ENCODE measurements at places on chromosomes 1 and 21.

DNA sequence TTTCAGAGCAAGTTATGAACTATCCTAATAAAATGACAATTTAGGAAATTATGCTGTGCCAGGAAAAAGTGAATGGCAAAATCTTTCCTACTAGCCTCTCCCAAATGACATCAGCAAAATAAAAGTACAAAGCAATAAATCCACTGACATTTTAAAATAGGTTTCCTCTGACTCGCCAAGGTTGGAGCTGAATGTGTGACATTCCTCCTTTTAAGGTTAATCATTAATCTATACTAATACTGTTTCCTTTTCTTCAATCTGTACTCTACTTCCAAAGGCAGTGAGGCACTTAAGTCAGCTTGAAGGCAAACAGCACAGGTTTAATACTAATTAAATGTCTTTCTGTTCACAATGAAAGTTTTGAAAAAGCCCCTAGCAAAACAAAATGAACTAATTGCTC, 15.7 kb downstream of the RNF19B start:
- DNase-seq: no peak

DNA sequence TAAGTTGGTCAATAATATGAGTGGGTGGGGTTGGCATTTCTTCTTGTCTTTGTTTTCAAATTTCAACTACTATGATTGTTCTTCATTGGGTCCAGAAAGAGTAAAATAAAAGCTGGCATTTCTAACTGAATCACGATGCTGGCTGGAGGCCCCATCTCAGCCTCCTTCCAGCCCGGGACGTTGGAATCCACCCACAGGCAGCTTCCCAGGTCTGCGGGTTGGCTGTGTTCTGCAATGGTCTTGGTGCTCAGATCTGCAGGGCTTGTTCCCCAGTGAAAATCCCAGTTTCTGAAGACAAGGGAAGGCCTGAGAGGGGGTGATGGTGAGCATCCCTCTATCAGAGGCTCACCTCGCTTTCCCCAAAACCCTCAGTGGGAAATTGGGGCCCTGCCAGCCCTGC, 54.7 kb upstream of the ARHGEF16 start:
- DNase-seq: no peak

DNA sequence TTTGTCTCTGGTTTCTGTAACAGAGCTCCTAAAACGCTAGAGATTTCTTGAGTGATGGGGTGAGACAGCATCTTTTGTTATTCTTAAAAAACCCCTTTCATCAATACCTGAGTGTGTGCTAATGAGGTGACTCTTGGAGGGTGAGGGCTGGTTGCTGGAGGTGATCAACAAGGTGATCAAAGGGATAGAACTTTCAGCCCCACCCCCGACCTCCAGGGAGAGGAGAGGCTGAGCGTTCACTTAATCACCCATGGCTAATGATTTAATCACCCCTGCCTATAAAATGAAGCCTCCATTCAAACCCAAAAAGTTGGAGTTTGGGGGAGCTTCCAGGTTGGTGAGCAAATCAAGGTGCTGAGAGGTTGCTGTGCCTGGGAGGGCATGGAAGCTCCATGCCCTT, 175.4 kb downstream of the SLC35F3 start:
- no peak for DNase-seq

- no peak for DNase-seq
These were observed 1.6 kb downstream of the CA14 start for GRCh38 chr1:150259217-150259616.

DNA sequence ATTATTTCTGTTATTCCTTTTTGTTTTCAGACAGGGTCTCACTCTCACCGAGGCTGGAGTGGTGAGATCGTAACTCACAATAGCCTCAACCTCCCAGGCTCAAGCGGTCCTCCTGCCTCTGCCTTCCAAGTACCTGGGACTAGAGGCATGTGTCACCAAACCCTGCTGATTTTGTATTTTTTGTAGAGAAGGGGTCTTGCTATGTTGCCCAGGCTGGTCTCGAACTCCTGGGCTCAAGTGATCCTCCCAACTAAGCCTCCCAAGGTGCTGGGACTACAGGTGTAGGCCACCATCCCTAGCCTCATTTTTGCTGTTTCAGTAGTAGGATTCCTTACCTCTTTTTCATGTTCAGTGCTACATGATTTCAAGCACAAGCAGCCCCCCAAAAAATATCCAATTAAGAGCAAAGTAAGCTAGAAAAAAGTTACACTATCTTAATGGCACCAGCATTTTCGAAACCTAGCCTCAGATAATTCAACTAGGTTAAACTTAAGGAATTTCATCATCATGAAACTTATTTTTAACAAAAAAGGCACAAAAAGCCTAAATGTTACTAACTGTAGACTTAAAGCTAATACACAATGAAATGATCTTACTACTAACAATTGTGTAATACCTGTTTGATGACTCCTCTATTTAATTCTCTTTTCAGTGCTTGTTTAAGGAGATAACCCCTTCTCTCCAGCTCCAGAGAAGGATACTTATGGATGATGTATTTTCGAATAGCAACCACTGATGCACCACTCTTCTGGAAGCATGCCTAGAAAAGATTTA, 16.6 kb downstream of the HP1BP3 start:
- DNase-seq: no peak

DNA sequence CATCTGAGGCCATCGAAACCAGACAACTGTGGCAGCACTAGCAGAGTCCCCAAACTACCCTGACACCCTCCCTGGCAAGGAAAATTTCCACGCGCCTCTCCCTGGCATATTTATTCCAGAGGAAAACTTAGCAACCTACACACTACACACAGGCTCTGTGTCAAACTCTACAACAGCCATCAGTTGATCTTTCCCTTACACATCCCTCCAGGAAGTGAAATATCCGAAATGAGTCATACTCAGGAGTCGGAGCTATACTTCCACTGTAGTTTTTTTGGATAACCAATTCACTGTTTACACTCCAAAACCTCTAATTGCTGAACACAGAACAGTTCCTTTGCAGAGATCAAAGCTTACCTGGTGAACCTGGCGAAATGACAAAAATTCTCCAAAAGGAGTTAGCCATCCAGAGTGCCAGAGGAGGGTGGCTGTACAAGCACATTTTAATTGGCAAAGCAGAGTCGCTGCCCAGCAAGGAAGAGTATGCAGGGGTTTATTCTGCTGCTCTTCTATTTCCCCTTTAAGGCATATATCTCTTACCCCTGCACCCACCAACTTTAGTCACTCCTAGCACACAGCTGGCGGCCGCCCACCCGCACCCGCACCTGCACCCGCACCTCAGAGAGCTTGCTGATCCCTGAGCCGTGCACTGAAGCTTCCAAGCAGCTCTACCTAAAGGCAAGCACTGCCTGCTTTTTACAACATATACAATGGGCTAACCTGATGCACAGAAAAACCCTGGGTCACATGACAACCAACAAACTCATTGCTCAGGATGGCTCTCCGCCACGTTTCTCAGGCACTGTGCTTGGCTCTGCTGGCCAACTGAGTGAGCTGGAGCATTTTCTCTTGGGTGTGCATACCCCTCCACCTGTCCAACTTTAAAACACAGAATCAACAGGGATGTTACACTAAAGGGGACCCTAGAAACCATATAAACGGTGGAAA, 54.9 kb downstream of the CAPZB start:
- peak; percentile 70 for DNase-seq

DNA sequence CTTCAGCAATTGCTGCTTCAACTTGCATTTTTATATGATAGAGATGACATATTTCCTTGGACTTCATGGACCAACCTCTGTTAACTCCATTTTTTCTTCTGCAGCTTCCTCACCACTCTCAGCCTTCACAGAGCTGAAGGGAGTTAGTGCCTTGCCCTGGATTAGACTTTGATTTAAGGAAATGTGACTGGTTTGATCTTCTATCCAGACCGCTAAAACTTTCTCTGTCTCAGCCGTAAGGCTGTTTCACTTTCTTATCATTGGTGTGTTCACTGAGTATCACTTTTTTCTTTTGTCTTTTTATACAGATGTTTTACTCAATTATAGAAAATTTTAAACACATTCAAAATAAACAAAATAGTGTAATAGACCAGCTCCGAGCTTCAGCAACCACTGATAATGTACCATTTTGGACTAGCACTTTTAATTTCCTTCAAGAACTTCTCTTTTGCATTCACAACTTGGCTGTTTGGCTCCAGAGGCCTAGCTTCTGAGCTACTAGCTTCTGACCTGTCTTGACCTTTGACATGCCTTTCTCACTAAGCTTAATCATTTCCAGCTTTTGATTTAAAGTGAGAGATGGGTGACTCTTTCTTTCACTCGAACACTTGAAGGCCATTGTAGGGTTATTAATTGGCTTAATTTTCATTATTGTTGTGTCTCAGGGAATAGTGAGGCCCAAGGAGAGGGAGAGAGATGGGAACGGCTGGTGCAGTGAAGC, 9.3 kb downstream of the NEK7 start:
- DNase-seq: no peak

Data from RWPE1 (cell line).